NCI-H2029 treated with DMSO at 0.1 percent for 48 hours (cell line): ENCODE measurements at places on chromosomes 4 and X.
A peak's percentile ranks its signal among the peaks of the same experiment; 100 is the strongest.

DNA sequence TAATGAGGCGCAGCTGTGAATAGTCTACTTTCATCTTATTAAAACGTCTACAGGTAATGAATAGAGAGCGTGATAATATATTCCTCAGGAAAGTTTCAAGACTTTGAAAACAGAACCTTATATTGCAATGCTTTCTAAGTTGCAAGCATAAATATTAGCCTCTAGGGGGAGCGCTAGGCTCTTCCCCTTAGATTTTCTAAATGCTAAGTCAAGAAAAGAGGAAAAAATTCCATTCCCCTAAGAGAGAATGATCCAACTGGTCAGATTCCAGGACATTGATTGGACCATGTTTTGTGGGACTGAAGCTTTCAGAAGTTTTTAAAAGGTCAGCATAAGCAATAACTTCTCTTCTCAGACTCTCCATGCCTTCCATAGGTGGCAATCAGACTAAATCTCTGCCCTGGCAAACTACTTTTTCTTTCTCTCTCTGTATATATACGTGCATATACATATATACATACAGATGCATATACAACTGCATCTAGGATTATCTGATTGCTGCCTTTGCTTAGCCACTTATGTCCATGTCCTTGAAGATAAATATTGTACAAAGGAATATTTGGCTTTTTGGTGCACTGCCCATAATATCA is 492.9 kb downstream of the INPP4B start:
- DNase-seq = peak; percentile 57

GRCh38 chr4:113049421-113050370 is at the start of gene ANK2:
Gene ANK2, plus strand, starts transcription at chr4:113049653. Its CDS starts 76 bp downstream, at chr4:113049729.
- DNase-seq = peak; percentile 64

- DNase-seq = no peak
Measured at GRCh38 chr4:102787096-102787881, 26.5 kb upstream of the MANBA start.

- peak; percentile 19 for DNase-seq
Measured at GRCh38 chr4:147707892-147708672, 23.8 kb upstream of the ARHGAP10 start.

GRCh38 chrX:129759576-129760061 is 20.1 kb upstream of the SASH3 start:
- no peak for DNase-seq

DNA sequence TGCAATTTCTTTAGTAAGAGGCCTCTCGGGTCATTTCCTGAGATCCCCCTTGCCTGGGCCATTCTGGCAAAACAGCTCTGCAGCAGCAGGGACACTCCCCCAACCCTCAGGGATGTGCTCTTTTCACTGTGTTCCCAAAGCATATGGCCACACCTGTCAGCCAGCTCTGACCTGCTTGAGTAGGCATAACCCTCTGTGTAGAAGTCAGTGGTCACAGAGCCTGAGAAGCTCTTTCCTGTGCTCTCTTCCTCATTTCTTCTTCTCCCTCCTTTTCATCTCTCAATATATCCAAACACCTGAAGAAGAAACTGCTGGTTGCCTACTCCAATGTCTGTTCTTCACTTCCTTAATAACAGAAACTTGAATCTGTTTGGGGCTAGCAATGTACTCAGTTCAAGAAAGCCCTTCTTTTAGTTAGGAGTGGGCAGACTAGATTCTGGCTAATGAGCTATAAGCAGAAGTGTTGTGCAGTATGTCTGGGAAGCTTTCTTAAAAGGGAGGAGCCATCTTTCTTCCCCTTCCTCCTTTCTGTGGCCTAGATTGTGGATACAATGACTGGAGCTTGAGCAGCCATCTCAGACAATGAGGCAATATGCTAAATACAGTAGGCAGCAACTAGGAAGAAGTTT is 73.3 kb downstream of the PRPS1 start:
- DNase-seq = no peak

GRCh38 chrX:69506617-69507499 is 2.7 kb downstream of the NALF2 start:
- no peak for DNase-seq

GRCh38 chr4:109547394-109547793 is 12.7 kb upstream of the MCUB start:
- no peak for DNase-seq
